ENCODE measurements at places on chromosomes 11 and 22.

DNA sequence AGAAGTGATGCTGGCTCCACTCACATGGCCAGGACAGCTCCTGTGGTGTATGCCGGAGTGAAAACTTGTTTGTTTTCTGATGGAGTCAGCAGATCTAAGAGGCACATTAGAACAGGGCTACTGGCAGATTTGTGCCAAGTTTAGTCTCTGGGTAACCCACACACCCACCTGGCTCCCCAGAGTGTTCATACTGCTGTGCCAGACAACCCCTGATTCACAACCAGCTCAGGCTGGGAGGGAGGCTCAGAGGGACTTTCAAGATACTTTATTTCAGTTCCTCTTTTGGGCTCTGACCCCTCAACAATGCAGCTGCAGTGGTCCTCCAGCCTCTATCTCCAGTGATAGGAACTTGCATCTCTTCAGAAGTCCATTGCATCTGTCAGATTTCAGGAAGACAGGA, 8.5 kb downstream of the NTM start:
- no peak for DNase-seq

GRCh38 chr22:40043081-40043480, 48.3 kb downstream of the FAM83F start:
- DNase-seq: no peak

GRCh38 chr11:35142481-35143075, 3.6 kb downstream of the CD44 start:
- peak; percentile 11 for DNase-seq

- DNase-seq: no peak
Measured at GRCh38 chr11:26507229-26507628, 64.8 kb downstream of the MUC15 start.

DNA sequence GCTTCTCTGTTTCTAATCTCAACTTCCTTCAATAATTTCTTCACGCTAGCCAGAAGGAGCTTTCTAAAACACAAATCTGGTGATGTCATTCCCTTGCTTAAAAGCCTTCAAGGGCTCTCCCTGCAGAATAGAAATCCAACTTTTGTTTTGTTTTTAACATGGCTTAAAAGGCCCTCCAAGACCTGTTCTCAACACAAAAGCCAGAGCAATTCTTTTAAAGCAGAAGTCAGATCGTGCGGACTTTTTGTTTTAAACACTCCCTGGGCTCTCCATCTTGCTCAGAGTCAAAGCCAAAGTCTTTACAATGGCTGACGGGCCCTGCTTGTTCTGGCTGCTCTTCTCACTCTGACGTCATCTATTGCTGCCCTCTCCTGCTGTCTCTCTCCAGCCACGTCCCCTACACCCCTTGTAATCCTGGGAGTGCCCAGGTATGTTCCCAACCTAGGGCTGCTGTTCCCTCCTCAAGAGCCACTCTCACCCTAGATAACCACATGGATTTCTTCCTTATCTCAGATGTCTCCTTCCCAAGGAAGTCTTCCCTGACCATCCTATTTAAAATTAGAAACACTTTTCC, 22.5 kb downstream of the TECTA start:
- DNase-seq: no peak

DNA sequence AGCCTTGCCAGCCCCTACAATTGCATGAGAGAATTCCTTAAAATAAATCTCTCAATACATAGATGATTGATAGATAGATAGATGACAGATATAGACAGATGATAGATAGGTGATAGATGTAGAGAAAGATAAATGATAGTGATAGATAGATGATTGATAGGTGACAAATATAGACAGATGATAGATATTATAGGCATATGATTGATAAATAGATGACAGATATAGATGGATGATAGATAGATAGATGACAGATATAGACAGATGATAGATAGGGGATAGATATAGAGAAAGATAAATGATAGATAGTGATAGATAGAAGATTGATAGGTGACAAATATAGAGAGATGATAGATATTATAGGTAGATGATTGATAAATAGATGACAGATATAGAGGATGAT, 564.6 kb downstream of the ETS1 start:
- DNase-seq: no peak

- DNase-seq: no peak
Measured at GRCh38 chr22:43313244-43313889, 29.8 kb downstream of the SCUBE1 start.

GRCh38 chr22:44815099-44816070, 63.0 kb downstream of the ARHGAP8 start:
- no peak for DNase-seq

- no peak for DNase-seq
Measured at GRCh38 chr11:72921028-72921716, 107.0 kb downstream of the ATG16L2 start.

DNA sequence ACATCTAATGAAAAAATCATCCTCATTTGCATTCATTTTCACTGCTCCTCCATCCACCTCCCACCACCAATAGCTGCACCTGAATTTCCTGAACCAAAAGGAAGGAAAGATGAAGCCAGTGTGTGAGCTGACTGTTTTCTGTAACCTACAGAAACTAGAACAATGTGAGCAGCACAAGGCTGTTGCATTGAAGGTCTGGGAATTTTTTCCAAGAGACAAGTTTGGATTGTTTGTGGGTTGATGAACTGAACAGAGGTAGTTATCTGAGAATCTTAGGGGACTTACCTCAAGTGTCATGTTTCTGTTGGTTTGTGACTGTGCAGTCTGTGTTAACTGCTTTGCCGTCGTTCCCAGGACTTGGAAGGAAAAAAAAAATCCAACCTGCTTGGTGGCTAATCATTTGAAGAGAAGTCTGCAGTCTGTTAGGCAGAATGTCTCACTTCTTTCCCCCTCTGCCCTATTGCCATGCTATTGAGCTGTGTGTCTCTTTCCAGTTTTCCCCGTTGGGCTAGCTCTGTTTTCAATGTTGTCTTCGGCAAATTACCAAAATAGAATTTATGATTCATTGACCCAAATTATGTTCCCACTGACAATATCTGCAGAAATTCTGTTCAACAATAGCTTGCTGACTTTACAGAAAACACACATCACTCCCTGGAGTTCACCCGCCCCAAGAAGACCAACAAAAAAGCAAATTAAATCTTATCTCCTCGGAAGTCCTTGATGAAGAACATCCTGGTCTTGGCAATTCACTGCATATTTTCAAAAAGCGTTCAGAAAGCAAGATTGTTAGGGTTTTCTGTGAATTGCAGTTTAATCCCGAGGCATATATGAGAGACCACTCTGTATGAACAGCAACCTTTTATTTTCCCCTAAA, 76.0 kb downstream of the SC5D start:
- DNase-seq: no peak

- DNase-seq: no peak
Measured at GRCh38 chr11:116688202-116688540, 84.6 kb downstream of the BUD13 start.

DNA sequence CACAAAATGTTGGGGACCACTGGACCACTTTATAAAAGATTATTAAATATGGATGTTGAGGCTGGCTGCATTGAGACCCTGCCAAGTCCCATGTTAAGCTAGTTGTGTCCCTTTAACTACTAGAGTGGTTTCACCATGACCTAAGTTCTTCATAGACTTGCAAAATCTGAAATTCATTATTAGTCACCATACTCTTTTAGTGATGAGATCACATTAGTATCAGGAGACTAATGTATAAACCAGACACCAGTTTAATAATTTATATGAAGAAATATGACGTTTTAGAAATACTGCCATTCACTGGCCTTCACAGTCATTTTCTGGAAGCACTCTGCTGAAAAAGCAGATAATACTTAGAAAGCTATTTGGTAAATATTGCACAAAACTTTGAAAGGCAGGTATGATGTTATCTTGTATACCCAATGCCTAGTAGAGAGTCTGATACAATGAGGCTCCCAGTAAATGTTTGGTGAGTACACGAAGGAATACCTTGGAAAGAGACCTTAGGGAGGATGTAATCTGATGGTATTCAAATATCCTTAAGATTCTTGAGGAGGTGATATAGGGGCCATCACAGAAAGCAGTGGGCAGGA, 728.2 kb upstream of the ANO5 start:
- no peak for DNase-seq

DNA sequence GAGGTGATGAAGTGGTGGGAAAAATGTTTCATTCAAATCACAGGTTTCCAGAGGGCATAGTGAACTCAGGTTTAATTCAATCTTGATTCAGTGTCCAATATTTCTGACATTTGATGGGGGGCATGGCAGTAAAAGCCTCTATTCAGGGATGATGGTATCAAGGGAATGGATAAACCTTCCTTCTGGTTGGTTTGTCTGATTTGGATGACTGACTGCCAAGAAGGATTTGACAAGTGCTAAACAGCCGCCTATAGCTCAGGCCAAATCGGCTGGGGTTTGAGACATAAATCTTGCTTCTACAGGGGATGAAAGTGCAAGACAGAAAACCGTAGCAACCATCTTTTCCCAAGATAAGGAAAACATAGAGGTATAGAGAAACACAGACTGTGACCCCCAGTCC, 121.8 kb upstream of the C11orf87 start:
- DNase-seq: no peak

GRCh38 chr11:109894242-109894641, 198.9 kb upstream of the ZC3H12C start:
- DNase-seq: no peak

DNA sequence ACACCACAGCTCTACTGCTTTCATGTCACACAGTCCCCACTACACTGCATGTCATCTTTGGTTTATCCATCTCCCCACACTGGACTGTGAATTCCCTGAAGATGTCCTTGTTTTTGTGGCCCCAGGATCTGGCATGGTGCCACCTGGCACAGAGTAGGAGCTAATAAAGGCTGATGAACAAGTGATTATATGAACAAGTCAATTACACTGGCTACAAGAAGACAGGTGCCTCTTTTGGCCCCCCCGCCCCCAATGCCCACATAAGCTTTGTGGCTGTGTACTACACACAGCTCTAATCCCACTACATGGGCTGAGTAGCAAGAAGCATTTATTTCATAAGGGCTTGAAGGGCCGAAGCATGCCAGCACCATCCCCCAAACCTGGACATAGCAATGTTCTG, 24.7 kb downstream of the PLEKHA7 start:
- DNase-seq: no peak

GRCh38 chr11:121418625-121419114, 33.4 kb upstream of the SORL1 start:
- DNase-seq: no peak

GRCh38 chr11:11373934-11374333, 20.9 kb upstream of the CSNK2A3 start:
- DNase-seq: no peak

- DNase-seq: no peak
Measured at GRCh38 chr11:61994981-61995380, 27.5 kb upstream of the FTH1 start.

Data from T1000 (cell line).